Femur (tissue), 1 donor: ENCODE measurements at places on chromosomes 2 and 18.
A peak's percentile ranks its signal among the peaks of the same experiment; 100 is the strongest.

DNA sequence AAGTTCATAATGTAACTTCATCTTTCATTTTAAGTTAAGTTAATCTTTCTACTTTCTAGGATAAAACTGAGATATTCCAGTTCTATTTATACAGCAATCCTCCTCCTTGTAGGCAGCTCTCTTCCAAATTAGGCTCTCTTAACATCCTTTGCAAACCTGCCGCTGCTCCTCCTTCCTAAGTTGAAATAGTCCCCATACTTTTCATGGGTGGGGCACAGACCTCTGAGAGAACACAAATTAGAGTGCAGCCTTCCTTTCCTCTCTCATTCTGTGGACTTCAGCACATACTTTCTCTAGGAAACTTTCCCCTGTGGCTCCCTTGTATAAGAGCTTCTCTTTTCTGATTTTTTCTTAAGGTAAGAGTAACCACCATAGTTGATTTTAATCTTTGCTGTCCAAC, 28.3 kb downstream of the TWSG1 start:
- DNase-seq, result no peak

GRCh38 chr2:23803965-23804542, 122.9 kb downstream of the ATAD2B start:
- DNase-seq, result peak; percentile 46

- no peak for DNase-seq
Measured at GRCh38 chr2:12045864-12046291, 299.4 kb downstream of the LPIN1 start.

DNA sequence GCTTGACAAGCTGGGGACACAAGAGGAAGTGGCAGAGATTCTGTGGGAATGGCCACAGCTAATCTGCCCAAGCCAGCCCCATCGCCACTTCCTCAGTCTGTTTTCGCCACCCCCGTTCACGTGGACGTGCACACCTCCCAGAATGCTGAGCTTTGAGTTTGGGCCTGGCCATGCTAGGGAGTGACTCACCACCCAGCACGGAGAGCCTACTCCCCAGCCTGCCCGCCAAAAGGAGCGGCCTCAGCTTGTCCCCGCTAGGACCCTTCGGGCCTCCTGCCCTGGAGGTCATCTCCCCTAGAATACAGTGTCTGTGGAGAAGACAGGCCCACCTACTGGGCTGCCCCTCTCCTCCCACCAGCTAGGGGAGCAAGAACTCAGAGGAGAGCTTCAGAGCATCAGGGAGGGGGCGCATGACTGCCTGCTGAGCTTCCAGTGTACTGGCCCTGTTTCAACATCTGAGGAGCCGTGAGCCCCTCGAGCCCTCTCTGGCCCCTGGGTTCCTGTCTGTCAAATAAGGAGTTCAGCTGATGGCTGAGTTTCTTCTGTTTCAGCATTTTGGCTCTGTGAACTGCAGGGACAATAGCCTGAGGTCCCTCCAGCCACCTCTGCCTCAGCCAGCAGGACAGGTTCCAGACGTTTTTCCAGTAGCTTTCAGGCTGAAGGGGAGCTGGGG, 5.1 kb downstream of the SLC35F6 start:
- peak; percentile 71 for DNase-seq

GRCh38 chr18:60202708-60203107, 169.9 kb downstream of the MC4R start:
- no peak for DNase-seq

GRCh38 chr2:658426-658825, 18.8 kb downstream of the TMEM18 start:
- no peak for DNase-seq

DNA sequence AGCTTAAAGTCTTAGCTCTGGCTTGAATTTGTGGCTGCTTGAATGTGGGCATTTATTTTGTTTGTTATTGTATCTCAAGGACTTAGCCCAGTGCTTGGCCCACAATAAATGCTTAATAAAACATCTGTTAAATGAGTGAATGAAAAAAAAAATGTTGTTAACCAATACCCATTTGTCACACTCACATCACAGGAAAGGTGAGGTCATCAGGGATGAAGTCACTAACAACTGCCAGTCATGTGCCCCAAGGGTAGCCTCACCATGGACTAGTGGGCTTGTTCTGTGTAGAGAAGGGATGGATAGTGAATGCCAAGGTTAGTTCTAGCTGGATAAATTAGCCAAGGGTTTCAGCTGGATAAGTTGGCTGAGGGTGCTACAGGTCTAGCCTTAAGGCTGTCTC, 3.0 kb downstream of the NRBP1 start:
- DNase-seq, result no peak

DNA sequence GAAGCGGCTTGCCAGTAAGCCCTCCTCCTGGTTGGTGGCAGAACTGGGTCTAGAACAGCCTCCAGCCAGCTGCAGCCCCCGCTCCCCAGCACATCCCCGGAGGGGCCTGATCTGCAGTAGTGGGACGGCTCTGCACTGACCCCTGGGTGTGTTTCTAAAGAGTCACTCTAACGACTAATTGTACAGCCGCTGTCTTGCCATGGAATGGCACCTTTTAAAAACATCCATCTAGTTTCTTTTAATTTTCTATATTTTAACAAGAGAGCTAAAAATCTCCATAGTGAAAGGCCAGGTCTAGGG, 82.0 kb downstream of the MTCL1 start:
- DNase-seq, result no peak

GRCh38 chr2:173087214-173087581, 11.6 kb downstream of the MAP3K20 start:
- DNase-seq, result no peak

DNA sequence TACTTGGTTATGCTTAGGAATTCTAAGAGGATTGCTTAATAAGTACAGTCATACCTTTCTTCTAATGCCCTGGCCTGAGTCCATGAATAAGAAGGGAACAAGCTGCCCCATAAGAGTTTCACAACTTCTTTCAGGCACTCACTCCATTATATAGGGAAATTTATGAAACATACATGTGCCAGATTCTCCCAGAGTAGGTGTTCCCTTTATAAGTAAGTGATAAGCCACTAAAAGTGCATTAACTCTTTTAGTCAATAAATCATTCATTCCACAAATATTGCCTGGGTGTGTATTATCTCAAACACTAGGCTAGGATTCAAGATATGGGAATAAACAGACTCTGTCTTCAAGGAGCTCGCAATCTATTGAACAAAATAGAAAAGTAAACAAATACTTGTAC, 84.5 kb upstream of the RBBP8 start:
- no peak for DNase-seq

GRCh38 chr2:153766415-153766814, 105.3 kb upstream of the GALNT13 start:
- DNase-seq, result no peak

GRCh38 chr2:143399631-143400069, 270.4 kb downstream of the ARHGAP15 start:
- DNase-seq, result no peak

DNA sequence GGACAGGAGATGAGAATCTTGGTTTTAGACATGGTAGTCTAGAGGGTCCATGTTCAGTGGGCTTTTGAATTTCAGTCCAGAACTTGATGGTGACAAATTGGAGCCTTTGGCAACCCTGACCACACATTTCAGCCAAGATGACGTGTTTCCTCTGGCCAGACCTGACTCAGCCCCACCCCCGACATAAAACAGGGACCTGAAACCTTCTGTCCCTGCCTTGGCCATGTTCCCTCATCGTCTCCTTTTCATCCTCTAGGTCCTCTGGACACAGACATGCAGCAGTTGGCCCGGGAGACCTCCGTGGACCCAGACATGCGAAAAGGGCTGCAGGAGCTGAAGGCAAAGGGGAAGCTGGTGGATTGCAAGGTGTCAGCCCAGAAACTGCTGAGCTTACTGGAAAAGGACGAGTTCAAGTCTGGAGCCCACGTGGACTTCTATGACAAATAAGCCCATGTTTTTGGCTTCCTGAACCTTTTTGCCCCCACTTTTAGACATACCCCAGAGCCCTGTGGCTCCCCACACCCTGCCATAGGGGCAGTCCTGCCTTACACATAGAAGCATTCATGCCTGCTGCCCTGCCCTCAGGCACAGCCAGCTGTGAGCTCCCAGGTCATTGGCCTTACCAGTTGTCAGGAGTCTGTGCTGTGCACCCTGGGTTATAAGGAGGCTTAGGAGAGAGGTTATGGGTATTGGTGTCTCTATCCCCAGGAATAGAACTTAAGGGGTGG, 4.0 kb downstream of the SPR start:
- no peak for DNase-seq

DNA sequence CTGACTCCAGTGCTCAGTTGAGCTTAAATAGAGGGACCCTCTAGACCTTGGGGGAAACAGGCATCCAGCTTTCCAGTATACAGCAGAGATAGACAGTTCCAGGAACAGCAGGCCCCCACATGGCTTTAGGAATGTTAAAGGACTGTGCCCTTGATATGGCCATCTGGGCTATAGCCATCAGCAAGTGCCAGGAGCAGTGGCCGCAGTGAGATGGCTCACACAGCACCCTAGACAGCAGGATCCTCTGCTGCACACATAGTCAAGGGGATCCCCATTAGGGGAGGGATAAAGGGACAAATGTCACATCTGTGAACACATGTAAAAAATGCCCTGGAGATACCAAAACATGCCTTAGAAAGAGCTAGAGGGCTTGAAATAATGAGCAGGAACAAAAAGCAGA, 213.4 kb downstream of the PTH2R start:
- no peak for DNase-seq

DNA sequence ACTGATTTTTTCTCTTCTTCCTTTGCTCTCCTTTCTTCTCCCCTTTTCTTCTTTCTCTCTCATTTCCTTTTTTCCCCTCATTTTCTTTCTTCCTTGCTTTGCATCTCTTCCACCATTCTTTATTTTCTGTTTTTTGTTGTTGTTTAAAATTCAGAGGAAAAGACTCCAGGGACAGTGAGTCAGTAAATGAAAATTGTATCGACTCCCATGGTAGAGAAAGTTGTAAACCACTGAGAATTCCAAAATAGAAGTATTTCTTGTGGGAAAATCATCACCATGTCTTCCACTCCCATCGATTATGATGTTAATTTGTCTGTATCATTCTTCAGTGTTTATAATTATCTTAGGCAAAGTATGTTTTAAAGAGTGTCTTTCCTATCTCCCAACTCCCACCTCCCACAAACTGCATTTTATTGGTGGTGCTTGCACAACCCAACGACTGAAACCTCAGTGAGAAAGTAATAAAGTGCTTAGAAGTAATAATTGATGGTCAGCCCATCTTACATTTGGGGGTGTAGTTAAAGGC, 134.3 kb downstream of the IRS1 start:
- DNase-seq, result no peak

DNA sequence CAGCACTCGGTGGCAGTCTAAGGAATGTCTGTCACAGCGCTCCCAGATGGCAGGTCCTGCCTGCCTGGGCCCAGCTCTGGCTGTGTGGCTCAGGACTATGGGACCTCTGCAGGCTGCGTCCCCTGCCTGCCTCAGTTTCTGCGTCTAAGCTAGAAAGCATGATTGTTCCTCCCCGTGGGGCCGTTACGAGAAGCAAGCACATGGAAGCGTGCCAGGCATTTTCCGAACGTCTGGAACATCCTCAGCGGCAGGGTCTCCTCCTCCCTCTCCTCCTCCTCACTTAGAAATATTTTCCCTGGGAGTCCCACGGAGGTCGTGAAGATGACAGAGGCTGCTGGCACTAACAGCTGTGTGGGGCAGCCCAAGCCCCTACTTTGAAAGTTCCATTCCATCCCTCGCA, 43.3 kb downstream of the LRRFIP1 start:
- DNase-seq, result peak; percentile 83

DNA sequence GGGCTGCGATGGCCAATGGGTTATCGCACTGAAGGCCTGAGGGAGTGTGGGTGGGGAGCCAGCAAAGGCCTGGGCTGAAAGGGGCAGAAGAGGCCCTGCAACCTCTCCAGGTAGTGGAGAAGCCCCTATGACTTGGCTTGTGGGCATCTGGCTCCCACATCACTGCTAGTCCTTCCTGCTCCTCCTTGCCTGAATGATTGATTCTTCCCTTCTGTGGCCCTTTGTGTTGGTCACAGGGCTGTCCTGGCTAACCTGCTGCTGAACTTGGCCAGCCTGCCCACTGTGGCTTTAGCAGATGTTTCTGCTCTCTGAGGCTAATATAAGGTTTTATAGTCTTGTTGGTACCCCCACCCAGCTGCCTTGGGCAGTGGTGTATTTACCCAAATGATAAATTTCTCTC, 136.2 kb upstream of the ALPP start:
- DNase-seq, result no peak

DNA sequence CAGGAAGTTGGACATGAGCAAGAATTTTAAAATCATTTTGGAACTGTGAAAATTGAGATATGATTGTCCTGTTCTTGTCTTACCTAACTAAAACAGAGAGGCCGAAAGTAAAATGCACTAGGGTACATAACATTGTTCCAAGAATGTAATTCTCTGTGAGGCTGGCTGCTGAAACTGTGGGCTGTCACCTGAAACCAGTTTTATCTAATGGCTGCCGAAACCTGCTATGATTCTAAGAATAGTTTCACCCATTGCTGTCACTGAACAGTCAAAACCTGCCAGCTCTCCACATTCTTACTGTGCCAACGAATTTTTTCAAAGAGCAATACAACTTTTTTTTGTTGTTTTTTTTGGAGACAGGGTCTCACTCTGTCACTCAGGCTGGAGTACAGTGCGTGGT, 119.3 kb upstream of the ZSWIM2 start:
- DNase-seq, result no peak

DNA sequence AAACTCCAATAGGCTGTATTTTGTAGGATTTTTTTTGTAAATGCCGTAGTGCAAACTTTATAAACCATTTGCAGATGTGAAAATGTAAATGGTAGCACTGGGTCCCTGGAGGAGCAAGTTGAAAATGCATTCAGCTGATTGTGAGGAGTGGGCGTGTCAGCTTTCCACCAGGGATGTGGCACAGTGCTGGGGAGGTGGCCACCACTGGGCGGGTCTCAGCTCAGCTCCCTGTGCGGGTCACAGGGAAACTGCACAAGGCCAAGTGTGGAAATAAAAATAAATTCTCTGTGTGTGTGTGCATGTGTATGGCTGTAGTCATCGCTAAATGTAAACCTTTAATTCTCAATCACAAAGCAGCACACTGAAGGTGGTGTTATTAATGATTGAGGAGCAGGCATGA, 137.2 kb upstream of the PXDN start:
- no peak for DNase-seq

DNA sequence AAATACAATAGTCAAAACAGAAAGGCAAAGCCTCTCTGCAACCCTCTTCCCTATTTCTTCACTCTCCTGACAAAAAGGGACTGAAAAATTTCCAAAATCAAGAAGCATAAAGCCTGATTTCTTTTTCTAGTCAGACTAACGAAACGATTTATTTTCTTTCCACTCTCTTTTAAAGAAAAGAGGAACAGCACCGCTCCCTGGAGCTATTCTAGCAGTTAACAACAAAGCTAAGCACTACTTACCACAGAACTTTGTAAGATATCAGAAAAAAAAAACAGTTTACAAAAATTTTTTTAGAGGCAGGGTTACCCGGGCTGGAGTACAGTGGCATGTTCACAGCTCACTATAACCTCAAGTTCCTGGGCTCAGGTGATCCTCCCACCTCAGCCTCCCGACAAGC, 14.4 kb upstream of the FHL2 start:
- DNase-seq, result no peak

DNA sequence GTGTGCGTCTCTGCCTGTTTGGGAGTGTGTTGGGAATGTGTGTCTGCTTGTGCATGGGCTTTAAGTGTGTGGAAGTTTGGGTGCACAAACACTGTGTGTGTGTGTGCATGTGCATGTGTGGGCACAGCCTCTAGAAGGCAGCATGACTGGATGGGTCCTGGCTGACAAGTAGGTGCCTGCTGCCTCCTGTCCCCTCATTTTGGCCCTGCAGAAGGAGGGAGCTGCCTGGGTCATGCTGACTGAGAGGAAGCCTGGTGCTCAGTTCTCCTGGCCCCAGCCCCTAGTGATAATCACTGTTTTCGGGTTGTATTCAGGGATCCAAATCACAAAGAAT, 34.1 kb downstream of the GLI2 start:
- no peak for DNase-seq

GRCh38 chr2:58540681-58541080, 299.6 kb upstream of the FANCL start:
- no peak for DNase-seq
